ENCODE measurements at places on chromosomes 4 and X. TPM values are rescaled to one million over a fixed set of nuclear protein-coding genes. Genes with fewer than 3 reads are reported as not detected.

DNA sequence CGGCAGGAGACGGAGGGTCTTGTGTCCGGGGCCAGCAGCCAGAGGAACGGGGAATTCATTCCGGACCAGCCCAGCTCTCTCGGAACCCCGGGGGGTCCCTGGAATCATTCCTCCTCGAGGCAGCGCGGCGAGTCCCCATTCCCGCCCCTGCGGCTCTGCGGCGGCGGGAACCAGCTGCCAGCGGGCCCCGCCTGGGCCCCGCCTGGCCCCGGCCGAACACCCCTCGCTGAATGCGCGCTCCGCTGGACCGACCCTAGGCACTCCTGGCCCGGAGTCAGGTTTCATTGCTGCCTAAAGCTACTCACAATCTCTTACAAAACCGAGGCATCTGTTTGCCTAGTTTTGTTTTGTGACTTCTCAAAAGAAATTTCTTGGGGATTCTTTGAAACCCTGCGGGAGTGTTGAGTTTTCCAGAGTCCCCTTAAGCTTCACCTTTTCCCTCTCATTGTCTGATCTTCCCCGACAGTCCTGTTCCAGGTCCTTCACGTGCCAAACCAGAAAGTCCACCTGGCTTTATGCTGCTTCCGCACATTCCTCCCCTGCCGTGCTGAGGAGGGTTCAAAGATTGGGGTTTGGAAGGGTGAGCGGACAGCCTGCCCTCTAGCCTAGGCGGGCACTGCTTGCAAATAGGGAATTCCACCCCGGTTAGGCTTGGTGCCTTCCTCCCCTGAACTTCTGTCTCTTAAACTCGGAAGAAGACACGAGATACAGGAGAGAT is 789 bp downstream of the ARHGAP10 start:
- peak; percentile 63 for DNase-seq

The ZMAT1 gene
- 0.43 TPM for total RNA-seq

The FOXR2 gene
- not detected for total RNA-seq

The PPP2R2C gene
- not detected for total RNA-seq

- no peak for DNase-seq
These were observed 88.8 kb downstream of the BCOR start for GRCh38 chrX:40008791-40009461.

The BBS12 gene
- 4.7 TPM for total RNA-seq

DNA sequence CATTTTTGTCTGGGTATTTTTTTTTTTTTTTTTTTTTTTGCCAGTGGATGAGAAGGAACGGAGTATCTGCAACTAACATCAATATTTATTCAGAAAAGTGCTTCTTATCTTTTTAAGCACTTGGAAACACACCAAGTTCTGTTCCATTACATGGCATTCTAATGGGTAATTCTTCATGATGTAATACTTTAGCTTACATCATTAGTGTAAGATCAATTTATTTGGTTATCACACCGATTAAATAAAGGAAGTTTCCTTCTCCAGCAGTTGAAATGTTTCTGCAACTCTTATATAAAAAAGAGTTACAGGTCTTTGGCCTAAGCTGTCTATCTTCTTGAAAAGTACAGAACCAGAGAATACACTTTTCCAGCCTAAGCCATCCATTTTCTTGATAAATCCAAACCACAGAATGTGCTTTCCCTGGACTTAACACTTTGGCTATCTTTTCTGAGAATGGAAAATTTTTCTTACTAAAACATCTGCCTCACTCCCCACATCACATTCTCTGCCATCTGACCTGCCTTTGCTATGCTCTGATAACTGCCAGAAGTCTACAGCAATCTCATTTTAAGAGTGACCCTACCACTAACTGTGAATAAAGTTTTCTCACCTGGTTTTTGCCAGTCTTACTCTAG is 191.9 kb upstream of the MAB21L2 start:
- DNase-seq, result peak; percentile 86

The SETD7 gene
- 107 TPM for total RNA-seq

- DNase-seq, result no peak
These were observed 145.1 kb downstream of the BEND2 start for GRCh38 chrX:18075603-18076002.

DNA sequence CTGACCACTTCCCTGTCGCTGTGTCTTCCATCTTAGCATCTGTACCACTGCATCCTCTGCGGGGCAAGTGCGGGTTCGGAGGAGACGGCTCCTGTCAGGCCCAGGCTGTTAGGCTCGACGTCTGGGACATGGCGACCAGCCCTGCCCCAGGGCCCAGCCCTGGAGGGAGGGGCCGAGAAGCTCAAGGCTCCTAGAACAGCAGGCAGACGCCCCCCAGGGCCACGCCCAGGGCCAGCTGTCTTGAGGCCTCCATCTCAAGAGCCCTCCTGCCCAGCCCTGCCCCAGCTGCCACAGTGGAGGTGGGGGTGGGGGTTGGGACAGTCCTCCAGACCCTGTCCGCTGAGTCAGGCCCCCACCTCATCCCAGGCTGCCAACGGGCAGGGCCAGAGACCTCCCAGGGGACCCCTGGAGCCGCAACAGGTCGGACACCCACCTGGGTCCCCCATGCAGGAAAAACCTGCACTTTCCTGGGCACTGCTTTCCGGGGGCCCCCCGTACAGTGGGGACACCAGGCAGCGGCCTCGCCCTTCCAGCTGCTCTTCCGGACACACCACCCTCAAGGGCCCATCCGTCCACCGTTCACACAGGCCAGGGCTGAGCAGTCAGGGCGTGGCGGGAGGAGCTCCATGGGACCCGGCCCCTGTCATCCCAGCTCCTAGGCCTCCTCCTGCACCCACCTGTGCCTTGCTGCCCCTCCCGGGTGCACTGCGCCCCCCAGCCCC is 83.1 kb downstream of the FAM53A start:
- no peak for DNase-seq

- no peak for DNase-seq
These were observed 575.0 kb upstream of the NR3C2 start for GRCh38 chr4:149017002-149017734.

DNA sequence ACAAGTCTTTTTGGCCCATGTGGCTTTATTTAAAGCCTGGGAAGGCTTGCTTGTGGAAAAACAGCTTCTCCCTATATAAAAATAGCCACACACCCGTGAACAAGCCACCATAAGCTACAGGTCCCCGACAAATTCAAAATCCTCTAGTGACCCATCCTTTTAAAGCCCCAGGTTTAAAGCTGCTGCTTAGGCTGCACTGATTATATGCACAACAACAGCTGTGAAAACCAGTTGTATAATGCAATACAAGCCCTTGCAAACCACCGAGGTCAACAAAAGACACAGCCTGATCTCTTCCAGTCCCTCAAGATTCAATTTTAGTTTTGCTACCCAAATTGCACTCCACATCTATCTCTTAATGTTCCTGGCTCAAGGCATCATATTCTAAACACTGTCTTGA is 186.0 kb upstream of the WDFY3 start:
- DNase-seq, result no peak

The MXRA5 gene
- 45.4 TPM for total RNA-seq

GRCh38 chrX:65266482-65266881 is 268.1 kb downstream of the LAS1L start:
- no peak for DNase-seq

DNA sequence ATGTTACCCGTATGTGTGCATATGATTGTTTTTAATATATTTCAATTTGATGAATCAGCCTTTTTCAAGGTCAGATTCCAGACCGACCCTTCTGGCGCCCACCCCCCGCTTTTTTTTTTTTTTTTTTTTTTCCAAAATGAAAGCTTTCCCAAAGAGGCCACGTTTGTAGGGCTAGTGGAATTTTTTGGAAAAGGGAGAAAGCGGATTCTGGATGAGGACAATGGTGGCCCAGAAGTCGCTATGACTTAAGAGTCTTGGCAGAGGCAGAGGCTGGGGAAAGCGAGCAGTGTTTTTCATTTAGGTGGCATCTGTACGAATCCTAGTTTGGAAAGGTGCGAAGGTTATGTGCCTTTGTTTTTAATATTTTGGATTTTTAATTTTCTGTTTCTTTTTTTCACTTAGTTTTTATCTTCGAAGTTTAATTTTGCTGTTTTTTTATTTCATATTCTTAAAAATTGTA is 14.6 kb downstream of the NDUFB11 start:
- peak; percentile 9 for DNase-seq

The RWDD4 gene
- total RNA-seq, result 30.2 TPM

The FAM149A gene
- total RNA-seq, result 0.64 TPM

The FMR1 gene
- 27.6 TPM for total RNA-seq

The DMP1 gene
- not detected for total RNA-seq

The RPL9 gene
- total RNA-seq, result 1,596 TPM

- DNase-seq, result no peak
These were observed 164.4 kb upstream of the PSAPL1 start for GRCh38 chr4:7598939-7599790.

The NAA11 gene
- 0.97 TPM for total RNA-seq
